ENCODE measurements at places on chromosomes 3 and 15. TPM values are rescaled to one million over a fixed set of nuclear protein-coding genes. Genes with fewer than 3 reads are reported as not detected.

BOC gene
- 14.7 TPM for polyA plus RNA-seq

MUC20 gene
- 34.5 TPM for polyA plus RNA-seq

IL5RA gene
- 0.28 TPM for polyA plus RNA-seq

BSN gene
- polyA plus RNA-seq = 1.3 TPM

WDR72 gene
- polyA plus RNA-seq = 0.75 TPM

All from large intestine (tissue), 12 donors.